CD4-positive, alpha-beta T cell treated with Interleukin-6 at 100 ng/mL for 8 hours (primary cell): ENCODE measurements at places on chromosomes 1 and 21.

DNA sequence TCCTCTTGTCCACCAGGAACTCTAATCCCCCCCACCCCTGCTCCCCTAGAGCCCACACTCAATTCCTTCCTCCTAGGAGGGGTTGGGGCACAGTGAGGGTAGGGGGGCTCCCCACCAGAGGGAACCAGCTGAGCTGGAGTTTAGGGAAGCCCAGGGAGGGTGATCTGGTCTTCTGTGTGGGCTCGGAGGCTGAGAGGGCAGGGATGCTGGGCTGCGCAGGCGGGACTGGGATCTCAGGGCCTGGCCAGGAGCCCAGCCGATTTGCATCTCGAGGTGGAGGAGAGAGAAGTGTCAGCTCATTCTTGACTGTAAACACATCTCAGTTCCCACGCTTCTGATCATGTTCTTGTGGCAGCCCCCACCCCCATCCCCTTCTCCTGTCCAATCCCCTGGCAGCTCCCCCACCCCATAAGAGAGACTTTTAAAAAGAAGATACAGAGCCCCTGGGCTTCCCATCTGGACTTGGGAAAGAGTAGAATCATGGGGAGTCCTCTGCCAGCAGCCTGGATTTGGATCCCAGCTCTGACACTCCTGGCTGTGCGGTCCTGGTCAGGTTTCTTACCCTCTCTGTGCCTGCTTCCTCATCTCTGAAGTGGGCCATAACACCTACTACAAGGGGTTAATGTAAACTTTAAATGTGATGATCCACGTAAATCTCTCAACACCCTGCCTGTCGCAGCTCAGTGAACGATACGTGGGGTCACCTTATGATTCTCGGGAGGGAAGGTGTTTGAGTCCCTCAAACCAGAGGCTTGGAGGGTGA, 6.6 kb downstream of the PEAR1 start:
- DNase-seq = no peak

DNA sequence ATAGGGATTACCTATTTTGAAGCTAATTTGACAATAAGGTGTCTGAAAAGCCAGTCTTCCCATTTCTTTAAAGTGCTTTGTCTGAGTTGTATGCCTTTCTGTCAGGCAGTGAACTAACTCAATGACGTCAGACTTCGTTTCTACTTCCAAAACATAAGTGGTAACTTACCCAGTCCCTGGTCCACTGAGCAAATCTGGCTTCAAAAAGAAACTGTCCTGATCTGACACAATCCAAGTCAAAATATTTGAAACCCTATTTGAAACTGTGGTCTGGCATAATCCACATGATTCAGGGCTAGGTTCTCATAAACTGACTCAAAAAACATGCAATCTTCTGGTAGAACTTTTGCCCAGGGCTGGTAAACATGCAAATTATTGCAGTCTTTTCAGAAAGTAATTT, 34.0 kb downstream of the DIRAS3 start:
- no peak for DNase-seq

DNA sequence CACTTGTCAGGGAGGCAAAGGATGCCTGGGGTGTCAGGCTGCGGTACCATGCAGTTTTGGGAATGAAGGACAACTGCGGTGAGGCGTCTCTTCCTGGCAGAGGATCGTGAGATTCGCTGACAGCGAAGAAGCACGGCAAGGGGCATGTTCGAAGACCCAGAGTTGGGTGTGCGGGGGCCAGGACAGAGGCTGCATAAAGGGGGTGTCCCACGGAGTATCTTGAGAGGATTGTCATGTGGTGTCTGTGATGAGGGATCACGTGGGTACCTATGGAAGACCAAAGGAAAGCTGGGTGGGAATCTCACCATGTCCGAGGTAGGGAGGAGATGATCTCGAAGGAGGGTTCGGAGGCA, 372 bp downstream of the SLC25A44 start:
- no peak for DNase-seq

DNA sequence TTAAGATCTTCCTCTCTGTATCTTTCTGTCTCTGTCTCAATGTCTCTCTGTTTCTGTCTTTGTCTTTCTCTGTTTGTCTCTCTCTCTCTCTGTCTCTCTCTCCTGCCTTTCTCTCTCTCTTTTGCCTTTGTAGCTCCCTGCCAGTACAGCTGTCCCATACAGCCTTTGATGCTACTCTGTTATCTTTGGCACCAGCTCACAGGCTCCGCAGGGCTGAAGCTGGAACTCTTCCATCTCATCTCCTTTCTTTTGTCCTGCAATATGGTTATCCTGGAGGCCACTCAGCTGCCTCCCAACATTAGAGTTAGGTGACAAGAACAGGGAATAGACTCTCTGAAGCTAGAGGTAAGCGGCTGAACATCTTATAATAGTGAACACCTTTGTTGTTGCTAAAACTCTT, 354.3 kb upstream of the NEGR1 start:
- DNase-seq = no peak

DNA sequence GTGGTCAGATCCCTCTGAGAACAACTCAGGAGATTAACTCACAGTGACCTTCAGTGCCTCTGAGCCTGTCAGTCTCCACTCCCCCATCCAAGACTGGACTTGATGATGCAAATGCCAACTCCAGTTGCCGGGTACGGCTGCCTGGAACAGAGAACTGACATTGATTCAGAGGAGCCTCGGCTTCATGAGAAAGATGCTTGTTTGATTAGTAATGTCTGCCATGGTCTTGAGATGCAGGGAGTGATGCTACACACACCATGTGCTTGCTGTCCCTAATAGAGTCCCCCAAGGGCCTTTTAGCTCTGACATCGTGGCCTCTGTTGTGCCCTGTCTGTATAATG, 51.8 kb upstream of the LRP8 start:
- no peak for DNase-seq

GRCh38 chr1:116097626-116098025, 13.6 kb upstream of the MAB21L3 start:
- no peak for DNase-seq

DNA sequence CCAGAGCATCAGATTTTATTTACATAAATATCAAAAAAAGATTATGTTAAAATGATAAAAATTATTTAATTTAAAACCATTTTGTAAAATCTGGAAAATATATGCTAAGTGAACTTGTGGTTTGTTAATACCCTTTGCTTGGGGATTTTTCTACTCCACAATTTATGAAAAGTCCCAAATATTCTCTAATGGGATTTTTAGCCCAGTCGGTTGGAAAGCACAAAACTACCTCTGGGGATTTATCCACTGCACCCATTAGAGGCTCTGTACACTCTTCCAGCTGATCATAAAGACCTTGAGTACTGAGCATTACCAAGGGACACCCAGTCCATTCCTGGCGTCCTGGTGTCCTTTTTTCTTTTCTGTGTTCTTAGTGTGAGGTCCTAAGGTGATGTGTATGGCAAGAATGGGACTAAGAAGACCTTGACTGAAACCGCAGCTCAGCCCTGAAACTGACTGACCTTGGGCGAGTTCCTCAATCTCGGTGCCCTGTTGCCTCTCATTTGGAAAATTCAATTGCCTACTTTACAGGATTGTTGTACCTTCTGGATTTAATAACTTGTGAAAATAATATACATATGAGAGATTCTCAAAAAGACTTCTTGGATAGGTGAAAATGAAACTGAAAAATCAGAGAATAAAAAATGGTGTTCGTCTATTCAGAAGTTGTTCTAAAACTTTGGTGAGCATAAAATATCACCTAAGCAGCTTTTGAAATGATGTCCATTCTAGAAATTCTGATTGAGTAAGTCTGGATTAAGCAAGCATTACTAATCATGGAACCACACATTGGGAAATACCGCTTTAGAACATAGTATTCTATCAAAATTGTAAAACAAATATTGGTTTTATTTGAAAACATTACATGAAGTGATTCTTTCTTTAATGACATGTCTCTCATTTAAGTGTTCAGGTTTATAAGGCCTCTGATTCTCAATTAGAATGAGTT, 21.5 kb upstream of the SAMSN1 start:
- DNase-seq = no peak
